ENCODE measurements at places on chromosomes 11 and 22.

- no peak for DNase-seq
Measured at GRCh38 chr11:73647459-73648100, 1.2 kb downstream of the PLEKHB1 start.

DNA sequence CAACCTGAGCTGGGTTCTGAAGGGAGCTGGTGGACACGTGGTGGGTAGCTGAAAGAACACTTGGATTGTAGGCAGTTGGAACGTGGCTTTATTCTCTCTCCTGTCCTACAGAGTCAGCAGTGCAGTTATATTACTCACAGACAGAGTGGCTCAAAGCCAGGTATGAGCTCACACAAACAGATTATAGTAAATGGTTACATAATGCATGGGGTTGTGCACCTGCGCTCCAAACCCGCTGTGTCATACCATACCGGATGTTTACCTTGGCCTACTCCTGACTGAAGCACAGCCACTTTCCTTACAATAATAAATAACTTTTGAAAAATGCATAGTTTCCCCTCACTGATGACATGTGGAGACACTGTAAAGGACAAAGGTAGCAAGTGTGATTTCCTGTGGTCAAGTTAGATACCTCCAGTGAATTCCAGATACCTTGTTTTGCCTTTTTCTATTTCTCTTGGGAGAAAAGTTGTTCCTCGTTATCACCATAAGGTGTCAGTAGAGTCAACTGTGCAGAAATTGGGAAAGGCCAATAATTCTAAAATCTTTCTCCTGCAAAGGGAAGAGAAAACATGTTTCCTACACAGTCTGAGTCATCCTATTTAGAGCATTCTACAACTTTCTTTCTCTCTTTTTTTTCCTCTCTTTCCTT lies 13.5 kb downstream of the MS4A6A start:
- DNase-seq, result no peak

DNA sequence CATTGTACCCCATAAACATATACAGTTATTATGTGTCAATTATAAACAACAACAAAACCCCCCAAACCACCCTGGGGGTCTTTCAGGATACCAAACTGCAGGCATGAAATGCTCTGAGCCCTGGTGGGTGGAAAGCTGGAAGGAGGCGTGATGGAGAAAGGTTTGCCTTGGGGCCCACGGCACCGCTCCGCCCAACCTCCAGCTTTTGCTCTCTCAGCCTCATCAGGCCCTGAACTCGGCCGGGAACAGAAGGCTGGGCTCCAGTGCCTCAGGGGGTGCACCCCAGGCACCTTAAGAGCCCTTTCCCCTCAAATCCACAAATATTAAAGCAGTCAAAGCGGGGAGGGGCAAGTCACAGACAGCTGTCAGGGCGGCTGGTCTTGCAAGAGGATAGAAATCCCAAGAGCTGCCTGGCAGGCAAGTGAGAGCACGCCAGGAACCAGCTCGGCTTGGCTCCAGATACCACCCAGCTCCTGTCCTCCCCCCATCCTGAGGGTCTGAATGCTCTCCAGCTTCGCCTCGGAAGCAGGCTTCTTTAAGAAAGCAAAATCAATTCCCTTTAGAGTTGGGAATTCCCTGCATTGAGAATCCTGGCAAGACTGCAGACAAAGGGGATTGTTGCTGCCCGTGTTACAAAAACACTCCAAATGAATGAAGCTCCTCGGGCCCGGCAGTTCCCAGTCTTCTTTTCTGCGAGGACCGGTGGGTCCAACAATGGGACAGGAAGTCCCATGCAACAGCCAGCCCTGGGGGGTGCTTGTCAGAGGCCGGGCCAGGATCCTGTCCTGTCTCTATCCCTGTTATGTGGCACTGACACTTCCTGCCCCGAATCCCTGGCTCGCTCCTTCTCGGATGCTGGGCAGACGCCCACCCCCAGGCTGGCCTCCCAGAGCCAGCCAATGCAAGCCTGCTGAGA lies 80.8 kb downstream of the NAT10 start:
- peak; percentile 30 for DNase-seq

DNA sequence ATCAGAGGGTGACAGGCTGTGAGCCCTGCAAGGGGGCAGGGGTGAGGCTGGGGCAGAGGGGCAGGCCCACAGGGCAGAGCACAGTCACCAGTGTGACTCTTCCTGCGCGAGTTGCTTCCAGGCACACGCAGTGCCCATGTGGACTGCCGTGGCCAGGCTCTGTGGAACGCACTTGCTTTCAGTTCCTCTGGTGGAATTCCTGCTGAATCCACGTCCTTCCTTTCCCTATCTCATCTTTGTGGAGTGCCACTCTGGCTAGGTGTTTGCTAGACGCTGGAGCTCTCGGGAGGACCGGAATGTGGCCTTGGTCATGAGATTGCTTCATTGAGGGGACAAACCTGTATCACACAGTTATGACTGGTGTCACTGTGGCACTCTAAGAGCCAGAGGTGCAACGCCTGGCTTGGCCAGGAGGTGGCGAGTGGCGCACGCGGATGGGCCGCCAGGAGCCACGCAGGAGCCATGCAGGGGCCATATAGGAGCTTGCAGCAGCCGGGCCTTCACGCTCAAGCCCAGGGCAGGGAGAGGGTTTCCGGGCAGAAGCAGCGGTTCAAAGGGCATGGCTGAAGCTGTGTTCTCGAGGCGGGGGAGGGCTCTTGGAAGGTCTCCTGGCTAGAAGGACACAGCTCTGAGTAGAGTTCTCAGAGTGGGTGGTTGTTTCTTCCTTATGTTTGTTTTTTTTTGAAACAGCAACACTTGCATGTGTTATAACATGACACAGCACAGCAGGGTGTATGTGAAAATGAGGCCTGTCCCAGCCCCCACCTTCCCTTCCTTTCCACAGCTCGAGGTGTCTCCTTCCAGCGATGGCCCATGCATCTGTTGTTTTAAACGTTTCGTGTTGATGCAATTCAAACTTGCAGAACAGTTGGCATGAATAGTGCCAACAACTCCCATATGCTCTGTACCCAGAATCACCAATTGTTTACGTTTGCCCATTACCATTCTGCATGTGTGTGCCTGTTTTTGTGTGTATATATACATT lies 36.2 kb downstream of the TBC1D22A start:
- peak; percentile 64 for DNase-seq

- DNase-seq, result no peak
Measured at GRCh38 chr11:120272303-120272702, 32.4 kb downstream of the POU2F3 start.

Data from SJSA1 (cell line).